Right kidney (tissue), 9 donors: ENCODE measurements at places on chromosomes 4 and X.
A peak's percentile ranks its signal among the peaks of the same experiment; 100 is the strongest.

- DNase-seq = no peak
These were observed 23.3 kb downstream of the RNF150 start for GRCh38 chr4:141109983-141110382.

GRCh38 chr4:20273793-20274192 is 22.1 kb downstream of the SLIT2 start:
- no peak for DNase-seq

DNA sequence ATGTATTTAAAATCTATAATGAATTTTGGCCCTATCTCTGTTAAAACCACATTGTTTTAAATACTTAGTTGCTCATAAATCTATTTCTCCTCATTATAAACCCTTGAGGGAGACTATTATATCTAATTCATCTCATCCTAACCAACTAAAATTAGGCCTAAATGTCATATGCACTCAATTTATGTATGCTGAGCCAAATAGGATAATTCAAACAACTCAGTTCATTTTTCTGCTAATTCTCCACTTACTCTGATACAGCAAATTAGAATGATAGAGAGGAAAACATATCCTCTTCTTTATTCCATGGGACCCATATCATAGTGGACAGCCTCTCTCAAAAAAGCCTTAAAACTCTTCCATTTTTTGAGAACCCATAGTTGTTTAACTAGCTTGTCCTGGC is 80.3 kb upstream of the TET2 start:
- no peak for DNase-seq

DNA sequence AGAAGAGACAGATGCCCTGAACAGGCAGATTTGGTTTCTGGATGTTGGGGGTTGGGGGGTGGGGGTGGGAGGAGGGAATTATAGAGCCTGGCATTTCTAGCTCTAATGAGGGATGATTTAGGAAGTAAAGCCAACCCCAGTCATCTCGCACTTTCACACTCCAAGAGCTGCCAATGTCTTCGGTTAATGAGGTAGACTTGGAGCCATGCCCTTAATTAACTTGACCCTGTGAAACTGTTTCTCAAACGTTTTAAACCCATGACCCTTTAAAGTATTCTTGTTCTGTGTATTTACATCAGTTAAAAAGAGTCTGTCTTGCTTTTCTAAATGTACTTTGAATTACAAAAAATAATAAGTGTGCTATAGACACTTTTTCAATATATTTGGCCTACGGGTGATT is 466.9 kb downstream of the FAT4 start:
- no peak for DNase-seq

DNA sequence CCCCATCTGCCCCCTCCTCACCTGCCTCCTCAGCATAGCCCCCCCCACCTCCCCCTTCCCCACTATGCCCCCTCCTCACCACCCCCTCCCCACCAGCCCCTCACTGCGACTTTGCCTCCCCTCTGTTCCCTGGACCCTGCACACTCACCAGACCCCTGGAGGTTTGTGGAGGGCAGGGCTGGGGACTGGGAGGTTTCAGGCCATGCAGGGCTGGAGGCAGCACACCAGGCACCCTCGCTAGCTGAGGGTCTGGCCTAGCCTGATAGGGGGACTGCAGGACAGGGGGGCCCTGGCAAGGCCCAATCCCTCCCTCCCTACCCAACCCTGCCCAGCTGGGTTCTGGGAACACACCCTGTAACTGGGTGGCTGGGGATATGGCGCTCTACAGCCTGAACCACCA is 28.0 kb downstream of the TACC3 start:
- DNase-seq = no peak

DNA sequence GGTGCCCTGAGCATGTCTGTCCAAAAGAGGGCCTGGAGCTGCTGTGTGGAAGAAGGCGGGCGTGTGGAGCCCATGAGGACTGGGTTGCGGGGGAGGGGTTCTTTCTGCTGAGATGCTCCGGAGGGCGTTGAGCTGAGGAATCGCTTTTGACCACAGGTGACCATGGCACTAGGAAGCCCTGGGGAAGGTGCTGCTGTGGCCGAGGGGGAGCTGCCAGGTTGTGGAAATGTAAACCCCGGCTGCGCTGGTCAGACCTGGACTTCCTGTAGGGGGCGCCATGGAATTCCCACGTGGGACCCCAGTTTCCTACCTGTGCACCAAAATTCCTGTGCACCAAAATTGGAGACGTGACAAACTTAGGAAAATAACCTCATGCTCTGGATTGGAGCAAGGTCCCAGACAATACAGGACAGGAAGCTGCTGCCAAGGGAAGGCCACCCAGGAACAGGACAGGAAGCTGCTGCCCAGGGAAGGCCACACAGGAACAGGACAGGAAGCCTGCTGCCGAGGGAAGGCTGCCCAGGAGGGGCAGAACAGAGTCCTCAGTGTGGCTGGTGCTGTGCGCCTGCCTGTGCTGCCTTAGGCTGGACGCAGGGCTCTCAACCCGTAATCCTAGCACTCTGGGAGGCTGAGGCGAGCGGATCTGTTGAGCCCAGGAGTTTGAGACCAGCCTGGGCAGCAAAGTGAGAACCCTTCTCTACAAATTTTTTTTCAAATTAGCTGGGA is 28.4 kb upstream of the UVSSA start:
- no peak for DNase-seq

DNA sequence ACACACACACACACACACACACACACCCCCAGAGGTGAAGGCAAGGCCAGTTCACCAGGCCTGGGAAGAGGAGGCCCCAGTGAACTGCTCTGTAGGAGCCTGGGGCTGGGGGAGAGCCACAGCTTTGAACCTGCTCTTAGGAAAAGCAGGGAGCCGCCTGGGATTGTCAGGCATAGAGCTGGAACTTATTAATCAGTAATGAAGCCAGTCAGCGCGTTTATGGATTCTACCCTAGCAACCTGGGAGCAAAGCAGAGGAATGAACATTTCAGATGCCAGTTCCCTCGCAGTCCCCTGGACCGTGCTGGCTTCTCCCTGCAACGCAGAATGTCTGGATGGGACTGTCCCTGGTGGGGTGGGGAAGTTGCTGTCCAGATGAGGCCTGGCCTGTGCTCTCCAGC is 45.3 kb upstream of the DDX3X start:
- DNase-seq = peak; percentile 15

DNA sequence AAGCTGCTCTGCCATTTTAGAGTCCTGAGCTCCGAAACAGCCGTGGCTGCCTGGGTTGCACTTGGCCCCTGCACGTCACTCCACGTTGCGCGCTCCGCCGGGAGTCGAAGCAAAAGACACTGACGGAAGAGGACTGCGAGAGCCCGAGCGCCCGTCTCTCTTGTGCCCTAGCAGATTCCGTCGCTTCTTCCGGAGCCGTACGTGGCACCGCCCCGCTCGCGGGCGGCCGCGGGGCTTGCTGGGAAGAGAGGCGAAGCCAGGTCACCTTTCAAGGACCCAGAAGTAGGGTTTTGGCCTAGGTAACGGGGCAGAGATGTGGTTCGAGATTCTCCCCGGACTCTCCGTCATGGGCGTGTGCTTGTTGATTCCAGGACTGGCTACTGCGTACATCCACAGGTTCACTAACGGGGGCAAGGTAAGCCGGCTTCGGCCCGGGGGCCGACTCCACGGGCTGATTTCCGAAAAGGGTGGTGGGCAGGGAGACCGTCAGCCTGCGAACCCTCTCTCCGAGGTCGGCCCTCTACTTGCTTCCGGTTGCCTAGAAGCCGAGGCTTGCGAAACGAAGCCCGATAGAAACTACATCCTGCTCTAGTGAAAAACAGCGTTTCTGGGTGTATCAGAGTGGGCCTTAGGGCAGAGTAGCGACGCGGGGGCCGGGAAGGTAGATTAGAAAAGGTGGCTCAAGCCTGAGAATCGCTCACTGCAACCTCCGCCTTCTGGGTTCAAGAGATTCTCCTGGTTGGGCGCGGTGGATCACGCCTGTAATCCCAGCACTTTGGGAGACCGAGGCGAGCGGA is at the start of the genes NDUFA1 and RNF113A:
NDUFA1 (plus strand) TSS at position 234 of the 797 bp plus-strand sequence; CDS start at position 314, 80 bp downstream.
RNF113A (minus strand) TSS at position 135 of the 797 bp plus-strand sequence; CDS start at position 15, 120 bp downstream.
- DNase-seq = peak; percentile 79

DNA sequence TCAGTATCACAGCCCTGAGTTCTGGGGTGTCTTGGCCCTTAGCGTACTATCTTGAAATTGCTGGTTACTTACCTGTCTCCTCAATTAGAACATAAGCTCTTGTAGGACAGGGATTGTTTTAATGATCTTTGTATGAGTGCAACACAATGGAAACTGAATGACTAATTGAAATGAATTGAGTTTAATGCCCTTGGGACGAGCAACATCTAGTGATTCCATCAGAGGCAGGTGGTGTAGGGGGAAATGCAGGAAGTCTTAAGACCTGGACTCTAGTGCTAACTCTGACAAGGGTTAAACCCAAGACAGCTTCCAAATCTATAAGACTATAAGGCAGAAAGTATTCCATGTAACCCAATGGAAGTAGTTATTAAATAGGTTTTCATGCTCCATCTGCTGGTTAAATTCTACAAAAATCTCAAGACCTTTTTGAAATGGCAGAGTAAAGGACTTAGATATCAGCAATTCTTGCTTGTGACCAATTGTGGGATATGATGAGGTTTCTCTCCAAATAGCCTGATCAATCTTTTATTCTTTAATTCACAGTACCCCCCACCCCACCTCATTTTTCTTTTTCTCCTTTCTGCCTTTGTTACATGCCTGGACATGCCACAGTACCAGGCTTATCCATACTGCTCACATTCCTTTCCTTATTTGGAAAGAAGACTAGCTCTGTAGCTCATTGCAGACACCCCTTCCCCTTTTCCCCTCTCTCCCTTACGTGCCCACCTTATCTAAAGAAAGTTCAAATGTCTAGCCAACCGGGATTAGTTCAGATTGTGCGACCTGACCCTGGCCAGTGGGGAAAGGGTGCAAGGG is 340.8 kb downstream of the PAPSS1 start:
- no peak for DNase-seq

DNA sequence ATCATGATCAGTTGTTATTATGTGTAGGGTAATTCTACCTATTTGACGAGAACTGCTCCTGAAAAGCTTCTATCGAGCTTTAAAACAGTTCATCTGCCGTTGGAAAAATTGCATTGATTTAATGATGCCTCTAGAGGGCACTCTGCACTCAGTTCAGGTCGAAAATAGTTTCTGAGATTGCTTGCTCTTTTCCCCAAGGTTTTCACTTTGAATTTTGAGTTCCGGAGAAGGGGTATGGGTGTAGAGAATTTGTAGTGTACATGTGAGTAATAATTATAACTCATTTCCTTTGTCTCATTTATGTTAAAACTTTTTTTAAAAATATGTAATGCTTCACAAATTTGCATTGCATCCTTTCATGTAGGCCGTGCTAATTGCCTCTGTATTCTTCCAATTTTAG is 28.4 kb upstream of the TNIP3 start:
- peak; percentile 22 for DNase-seq

DNA sequence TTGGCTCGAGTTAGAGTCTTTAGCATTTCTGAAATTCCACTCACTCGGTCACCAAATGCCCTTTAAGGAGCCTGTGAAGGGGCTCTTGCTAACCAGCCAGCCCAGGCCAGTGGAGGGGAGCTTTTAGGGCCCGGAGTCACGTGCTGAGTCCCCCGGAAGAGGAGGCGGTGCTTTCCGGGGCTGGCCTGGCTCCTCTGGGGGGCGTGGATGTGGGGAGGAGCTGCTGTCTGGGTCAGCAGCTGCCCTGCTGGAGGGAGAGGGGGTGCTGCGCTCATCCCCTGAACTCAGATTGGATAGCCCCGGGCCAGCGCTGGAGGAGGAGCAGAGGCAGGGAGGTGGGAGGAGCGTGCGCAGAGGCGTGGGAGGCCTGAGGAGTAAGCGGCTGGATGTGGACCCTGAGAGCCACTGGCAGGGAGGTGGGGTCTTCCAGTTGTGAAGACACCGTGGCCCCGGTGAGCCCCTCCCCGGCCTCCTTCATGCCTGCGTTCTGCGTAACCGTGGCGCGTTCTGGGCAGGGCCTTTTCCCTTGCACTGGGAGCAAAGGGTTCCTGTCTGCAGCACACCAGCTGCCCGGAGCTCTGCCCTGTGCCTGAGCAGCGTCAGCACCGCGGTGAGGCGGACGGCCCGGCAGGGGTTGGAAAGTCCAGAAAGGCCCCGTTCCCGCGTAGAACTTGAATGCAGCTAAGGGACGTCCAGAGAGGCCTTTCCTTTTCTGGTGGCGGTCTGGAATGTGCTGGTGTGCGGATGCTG is 19.7 kb downstream of the MAEA start:
- peak; percentile 92 for DNase-seq

DNA sequence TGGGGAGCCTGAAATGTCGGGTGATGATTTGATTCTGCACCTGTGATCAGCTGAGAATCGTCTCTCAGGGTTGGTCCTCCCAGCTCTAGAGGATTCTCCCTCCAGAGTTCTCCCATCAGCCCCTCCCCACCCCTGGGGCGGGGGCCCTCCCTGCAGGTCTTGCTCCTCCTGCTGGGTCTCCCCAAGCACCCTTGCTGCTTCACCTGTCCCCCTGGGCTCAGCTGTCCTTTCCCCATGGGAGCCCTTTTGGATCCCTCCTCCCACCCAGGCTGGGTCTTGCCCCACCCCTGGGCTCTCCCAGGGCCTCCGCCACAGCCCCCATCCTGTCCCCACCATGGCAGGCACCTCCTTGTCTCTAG is 22.2 kb downstream of the PSAPL1 start:
- DNase-seq = no peak

- no peak for DNase-seq
These were observed 100.2 kb downstream of the OTC start for GRCh38 chrX:38452603-38453002.

GRCh38 chr4:152206185-152206584 is 329.7 kb downstream of the FBXW7 start:
- DNase-seq = no peak

- DNase-seq = no peak
These were observed 553.6 kb downstream of the STPG2 start for GRCh38 chr4:97589481-97590196.

- DNase-seq = no peak
These were observed 157.7 kb downstream of the SPANXN1 start for GRCh38 chrX:145405012-145405411.

DNA sequence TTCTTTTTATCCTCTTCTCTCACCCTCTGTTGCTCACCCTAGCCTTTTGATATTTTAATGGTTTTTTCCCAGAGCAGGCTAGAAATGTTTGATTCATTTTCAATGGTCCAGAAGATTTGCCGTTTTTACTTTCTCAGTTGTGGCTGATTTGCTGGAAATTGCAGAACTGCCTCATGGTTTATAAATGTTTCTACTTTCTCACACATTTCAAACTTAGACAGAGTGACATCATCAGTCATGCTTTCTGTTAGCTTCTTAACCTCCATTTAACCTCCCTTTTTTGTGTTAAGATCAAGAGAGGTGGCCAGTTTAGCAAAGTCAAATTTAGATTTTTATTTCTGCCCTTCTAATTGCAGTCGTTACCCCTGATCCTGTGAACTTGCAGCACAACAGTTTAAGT is 8.7 kb downstream of the RXFP1 start:
- DNase-seq = no peak
